Bladder microvascular endothelial cell (primary cell): ENCODE measurements at places on chromosomes 2 and 18. TPM values are rescaled to one million over a fixed set of nuclear protein-coding genes. Genes with fewer than 3 reads are reported as not detected.

Gene PARD3B
- 3.2 and 41.0 TPM in 2 replicates for total RNA-seq

Gene OTX1
- not detected in 2 replicates for total RNA-seq

Gene TMEM163
- 0.16 and 1.5 TPM in 2 replicates for total RNA-seq

Gene MRPL53
- 36.4 and 43.2 TPM in 2 replicates for total RNA-seq

Gene EML6
- total RNA-seq: 0.13 and 0.16 TPM in 2 replicates

Gene SPEG
- 0.44 and 0.65 TPM in 2 replicates for total RNA-seq

Gene SLC1A4
- total RNA-seq: 11.7 and 15.7 TPM in 2 replicates

Gene GCG
- not detected in 2 replicates for total RNA-seq

Gene NGEF
- 0.16 and 0.19 TPM in 2 replicates for total RNA-seq

Gene KATNAL2
- total RNA-seq: 0.76 and 1.5 TPM in 2 replicates

Gene GLI2
- under 0.01 TPM in 1 of 2 replicates, not detected in the other for total RNA-seq

Gene MTLN
- 44.4 and 101 TPM in 2 replicates for total RNA-seq

Gene TPRKB
- 20.3 and 27.2 TPM in 2 replicates for total RNA-seq

Gene DSG1
- not detected in 2 replicates for total RNA-seq
